ENCODE measurements at places on chromosomes 13 and 19.

DNA sequence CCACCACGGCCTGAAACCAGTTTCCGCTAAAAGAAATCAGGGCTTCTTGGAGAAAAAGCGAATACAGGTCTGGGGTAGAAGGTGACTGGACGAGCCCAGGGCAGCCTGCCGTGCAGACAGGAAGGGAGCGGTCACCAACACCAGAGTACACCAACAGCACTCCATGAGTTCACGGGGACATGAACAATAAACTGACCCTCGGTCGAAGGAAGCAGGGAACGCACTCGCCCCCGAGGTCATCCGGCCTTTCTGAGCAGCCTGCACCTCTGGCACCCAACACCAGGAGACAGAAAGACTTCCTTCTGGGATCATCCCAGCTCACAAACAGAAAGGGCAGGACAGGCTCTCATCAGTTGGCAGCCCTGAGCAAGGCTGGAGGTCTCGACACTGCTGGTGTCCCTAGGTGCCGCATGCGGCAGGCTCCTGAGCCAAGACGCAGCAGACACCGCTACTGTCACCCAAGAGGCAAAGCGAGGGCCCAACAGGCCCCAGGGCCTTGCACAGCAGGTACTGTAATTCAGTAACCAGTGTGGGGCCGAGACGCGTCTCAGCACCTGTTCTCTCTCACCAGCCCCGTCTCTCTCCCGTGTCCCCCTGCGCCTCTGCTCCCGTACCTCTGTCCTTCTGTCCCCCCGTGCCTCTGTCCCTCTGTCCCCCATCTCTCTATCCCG lies 18.0 kb downstream of the DCUN1D2 start:
- DNase-seq = no peak

DNA sequence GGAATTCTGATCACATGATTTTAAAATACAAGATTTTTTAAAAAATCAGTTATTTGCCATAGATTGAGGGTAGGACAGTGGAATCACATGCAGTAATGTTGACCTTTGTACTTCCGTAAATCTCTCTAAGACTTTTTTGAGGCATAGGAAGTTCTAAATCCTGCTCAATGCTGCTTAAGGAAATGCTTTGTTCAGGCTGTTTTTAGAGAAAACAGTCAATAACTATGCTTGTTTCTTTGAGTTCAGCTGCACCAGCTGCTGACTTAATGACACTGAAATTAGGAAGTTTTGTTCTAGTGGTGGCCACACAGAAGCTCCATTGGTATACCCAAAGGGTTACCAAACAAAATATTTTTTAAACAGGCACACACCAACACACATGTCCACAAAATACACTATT lies 60.9 kb downstream of the KLF12 start:
- DNase-seq = no peak

GRCh38 chr19:45791744-45792469 lies 738 bp downstream of the DMWD start:
- DNase-seq = no peak

GRCh38 chr13:38346764-38347163 lies 2.9 kb upstream of the UFM1 start:
- DNase-seq = no peak

DNA sequence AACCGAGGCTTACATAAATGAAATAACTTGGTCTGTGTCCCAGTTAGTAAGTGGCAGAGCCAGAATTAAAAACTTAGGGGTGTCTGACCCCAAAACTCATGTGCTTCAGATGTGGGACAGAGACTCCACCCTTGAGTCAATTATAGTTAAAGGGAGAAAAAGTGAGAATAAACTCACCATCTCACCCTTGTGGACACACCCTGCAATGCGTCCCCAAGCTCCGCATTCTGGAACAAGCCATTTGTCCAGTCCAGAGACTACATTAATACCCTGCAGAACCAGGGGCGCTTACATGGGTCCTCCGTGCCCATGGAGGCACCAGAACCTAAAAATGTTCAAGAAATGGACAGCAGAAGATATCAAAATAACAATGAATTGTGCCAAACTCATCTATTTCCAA lies 207.0 kb upstream of the ZNF507 start:
- no peak for DNase-seq

DNA sequence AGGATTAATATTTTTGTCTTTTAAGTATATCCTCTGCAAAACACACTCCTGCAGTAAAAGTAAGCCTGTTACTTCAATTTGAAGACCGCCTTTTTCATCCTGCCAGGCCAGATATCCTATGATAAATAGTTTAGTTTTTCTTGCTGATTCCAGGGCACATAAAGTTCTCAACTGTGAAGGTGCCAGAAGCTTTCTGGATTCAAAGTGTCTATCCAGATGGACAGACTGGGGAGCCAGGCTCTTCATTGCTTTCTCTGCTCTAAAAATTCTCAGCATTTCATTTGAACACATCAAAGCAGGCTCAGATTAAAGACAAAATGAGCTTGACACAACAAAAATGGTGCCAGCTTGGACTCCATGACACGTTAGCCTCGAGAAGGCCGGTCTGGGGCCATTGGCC lies 53.6 kb upstream of the UBL3 start:
- DNase-seq = no peak

- DNase-seq = no peak
Observed at GRCh38 chr13:48494874-48495273, 38.0 kb downstream of the RCBTB2 start.

GRCh38 chr19:16365300-16365996 lies 40.8 kb downstream of the KLF2 start:
- DNase-seq = no peak

DNA sequence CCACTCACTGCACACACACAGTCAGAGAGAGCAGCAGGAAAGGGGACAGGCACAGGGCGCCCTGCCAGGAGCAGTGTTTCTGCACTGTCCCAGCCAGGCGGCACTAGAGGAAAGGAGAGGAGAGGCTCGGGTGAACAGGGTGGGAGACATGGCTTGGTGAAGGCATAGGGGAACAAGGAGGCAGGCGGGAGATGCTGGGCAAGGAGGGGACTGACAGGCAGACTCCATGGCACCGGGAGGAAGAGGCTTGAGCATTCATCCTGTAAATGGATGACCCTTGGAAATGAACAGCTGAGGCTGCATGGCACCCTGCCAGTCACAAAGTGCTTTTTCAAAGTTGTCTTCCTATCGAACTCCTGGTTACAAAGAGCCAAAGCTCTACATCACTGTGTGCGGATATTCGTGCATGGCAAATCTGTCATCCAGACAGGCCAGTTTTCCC lies 22.4 kb downstream of the MED26 start:
- no peak for DNase-seq

DNA sequence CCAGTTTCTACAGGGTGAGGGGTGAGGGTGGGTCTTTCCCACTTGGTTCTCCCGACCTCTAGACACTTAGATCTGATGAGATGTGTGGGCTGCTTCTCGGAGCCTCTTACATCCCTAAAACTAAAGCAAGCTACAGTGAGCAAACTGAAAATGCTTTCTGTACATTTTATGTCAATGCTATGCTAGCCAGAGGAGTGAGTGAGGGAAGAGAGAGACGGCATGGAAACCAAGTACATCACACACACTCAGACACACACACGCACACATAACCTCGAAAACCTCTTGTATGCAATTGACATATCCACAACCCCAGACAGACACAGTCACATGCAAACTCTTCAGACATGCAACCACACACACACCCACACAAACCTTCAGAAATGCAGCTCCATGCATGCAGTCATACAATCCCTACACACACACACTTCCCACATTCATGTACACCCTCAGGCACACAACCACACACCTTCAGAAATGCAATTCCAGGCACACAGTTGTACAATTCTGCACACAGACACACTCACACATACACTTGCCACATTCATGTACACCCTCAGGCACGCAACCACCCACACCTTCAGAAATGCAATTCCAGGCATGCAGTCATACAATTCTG lies 1.4 kb downstream of the SLC1A6 start:
- no peak for DNase-seq

- no peak for DNase-seq
Observed at GRCh38 chr13:99119656-99120055, 81.0 kb upstream of the UBAC2 start.

DNA sequence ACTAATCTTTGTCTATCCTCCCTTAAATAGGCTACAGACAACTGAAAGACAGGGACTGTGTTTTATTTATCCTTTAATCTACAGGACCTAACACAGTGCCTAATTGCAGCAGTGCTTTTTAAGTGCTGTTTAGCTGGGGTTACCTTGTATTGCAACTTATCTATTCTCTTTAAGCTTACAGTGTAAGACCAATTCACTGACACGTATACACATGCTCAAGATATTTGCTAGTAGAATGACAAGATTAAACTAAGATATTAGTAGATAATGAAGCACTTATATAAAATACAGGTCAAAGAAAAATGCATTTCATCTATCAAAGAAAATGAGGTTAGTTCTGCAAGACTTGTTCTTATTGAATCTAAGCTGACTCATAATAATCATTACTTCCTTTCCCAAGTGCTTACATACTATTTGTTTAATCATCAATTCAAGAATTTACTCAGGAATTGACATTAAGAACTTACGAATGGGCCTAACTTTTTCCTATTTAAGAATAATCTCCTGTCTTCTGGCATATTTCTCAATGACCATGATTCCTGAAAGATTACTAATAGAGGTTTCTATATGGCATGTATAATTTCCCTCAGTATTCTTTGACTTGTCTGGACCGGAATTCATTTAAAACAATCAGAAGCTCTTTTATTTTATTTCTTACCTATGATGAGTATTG lies 75.8 kb upstream of the MAB21L1 start:
- DNase-seq = no peak

- no peak for DNase-seq
Observed at GRCh38 chr13:71632721-71633120, 234.3 kb downstream of the DACH1 start.

DNA sequence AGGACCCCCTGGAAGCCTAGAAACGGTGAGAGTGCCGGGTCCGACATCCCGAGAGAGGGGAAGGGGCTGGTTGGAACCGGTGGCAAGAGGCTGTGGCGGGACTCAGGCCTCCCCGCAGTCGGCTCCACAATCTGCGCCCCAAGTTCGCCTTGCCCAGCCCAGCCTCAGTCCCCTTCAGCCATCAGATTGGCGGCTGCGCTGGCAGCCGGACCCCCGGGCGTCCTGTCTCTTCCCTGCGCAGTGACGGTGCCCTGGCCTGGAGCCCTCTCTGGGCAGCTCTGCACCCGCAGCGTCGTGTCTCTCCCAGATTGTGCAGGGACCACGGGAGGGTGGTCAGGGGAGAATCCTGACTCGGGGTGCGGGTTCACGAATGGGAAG lies 315 bp downstream of the ZNF492 start:
- DNase-seq = no peak

DNA sequence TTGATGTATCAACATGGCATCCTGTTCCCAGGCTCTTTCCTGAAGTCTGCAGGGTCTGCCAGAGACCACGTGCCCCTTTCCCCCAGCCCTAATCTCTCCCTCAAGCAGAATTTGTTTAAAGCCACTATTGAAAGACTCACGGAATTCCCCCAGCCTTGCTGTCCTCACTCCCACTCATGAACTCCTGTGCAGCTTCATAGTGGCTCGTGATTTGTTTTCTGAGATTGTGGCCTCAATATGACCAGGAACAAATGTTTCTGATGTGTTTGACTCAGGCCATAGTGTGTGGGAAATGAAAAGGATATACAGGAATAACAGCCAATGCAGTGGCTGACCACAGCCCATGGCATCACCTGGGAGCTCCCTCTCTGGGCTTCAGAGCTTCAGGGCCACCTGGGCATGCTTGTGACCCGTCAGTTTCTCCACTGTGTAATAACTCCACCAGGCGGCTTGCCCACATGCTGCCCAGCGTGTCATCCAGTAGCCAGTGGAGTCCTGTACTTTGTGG lies 8.1 kb upstream of the SERPINE3 start:
- no peak for DNase-seq

GRCh38 chr13:63855457-63856118 lies 2439.9 kb upstream of the PCDH20 start:
- no peak for DNase-seq

- DNase-seq = no peak
Observed at GRCh38 chr13:55516610-55517009, 1624.1 kb upstream of the PRR20A start.

GRCh38 chr19:45981350-45981749 lies 7.7 kb upstream of the NOVA2 start:
- no peak for DNase-seq

DNA sequence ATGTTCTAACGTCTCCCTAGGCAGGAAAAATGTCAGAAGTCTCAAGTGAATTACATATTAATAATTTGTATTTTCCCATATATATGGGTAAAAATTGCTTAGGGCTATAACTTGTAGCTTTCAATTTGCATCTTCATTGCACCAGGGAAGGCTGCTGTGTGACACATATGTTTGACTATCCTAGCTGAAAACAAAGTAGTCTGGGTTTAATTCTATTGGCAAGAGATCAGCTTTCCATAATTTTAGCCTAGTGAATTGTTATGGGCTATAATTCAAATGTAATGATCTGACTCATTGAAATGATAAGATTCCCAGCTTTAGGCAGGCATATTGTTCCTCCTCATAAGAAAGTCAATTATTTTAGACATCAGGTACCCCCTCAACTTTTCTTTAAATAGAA lies 553.1 kb downstream of the DCT start:
- no peak for DNase-seq

GRCh38 chr13:47166336-47166735 lies 269.5 kb upstream of the HTR2A start:
- DNase-seq = no peak

GRCh38 chr13:35347679-35348205 lies 128.7 kb downstream of the MAB21L1 start:
- no peak for DNase-seq

DNA sequence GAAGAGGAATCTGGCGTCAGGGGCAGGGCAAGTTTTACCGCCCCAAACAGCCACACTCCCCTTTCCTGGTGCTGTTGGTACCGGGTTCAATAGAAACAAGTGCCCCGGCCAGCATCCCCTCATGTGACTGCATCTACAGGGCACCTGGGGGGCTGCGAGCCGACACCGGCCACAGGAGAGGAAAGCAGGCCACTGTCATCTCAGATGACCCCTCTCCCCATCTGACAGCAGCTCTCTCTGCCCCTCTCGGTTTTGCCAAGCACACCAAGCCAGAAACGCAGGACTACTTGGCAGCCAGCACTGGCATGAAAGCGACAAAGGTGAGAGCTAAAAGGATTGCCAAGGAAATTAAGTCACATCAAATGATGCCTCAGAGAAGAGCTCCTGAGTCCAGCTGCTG lies 37.1 kb downstream of the MLLT1 start:
- no peak for DNase-seq

DNA sequence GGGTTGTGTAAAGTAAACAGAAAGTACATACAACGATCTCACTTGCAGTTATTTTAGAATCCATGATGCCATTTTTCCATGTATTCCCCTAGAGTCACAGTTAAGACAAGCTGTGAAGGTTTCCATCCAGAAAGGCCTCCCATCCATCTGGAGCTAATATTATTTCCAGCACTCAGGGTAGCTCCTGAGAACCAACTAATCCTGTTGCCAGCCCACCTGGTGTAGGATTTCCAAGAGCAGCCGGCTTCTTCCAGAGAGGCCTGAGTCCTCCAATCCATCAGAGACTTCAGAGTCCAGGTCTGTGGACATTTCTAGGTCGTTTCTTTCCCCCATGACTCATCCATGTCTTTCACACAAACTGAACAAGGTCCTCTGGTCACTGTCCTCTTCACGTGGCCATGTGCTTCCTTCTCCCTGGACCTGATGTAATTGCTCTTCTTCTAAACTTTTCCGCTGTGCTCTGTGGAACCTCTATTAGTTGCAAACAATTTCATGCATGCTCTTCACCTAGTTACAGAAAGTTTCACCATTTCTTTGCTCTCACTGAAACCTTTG lies 270.3 kb upstream of the TMTC4 start:
- DNase-seq = no peak

- DNase-seq = peak; percentile 29
Observed at GRCh38 chr19:2624537-2625091, 77.9 kb downstream of the GNG7 start.
